Fibroblast of skin of right quadriceps (primary cell): ENCODE measurements at places on chromosomes 4 and X.

DNA sequence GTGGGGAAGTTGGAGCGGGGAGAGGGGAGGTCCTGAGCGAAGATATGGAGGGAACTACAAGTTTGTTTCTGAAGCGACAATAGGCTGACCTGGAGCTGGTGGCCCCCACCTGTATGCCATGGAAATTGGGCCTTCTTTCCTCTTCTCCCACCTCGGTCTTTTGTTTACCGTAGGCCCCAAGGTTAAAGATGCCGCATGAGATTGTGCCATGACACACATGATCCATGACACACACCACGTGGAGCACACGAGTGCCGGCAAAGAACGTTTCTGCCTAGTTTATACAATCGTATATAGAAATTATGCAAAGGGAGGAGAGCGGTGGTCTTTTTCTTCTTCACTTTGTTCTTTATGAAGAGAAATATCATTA is 408 bp downstream of the TMEM33 start:
- DNase-seq, result peak; percentile 2

DNA sequence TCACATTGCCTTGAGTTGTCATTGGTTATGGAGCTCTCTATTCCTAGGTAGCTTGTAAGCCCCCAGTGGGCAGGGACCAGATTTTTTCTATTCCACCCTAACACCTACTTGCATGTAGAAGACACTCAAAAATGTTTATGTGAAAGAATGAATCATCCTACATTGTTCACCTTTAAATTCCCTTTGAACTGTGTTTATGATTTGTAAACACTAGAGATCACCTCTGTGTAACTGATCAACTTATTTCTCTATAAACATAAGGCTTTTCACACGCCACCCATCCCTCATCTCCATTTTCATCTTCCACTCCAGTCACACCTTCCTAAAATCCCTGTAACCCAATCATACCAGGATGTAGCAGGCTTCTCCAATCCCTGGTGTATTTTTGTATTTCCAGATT is 142.6 kb upstream of the LEF1 start:
- no peak for DNase-seq

DNA sequence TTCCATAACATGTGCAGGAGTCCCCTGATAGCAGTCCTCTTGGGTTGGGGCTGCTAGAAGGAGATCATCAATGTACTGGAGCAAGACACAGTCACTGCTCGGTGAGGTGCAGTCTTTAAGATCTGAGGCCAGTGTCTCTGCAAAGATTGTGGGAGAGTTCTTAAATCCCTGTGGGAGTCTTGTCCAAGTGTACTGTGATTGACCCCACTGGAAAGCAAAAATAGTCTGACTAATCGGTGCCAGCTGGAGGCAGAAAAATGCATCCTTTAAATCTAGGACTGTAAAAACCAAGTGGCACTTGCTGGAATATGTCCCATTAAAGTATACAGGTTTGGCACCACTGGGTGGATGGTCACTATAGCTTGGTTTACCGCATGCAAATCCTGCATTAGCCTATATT is 31.1 kb downstream of the SULT1E1 start:
- peak; percentile 7 for DNase-seq

GRCh38 chrX:119273420-119274192 is 37.5 kb downstream of the PGRMC1 start:
- peak; percentile 56 for DNase-seq

DNA sequence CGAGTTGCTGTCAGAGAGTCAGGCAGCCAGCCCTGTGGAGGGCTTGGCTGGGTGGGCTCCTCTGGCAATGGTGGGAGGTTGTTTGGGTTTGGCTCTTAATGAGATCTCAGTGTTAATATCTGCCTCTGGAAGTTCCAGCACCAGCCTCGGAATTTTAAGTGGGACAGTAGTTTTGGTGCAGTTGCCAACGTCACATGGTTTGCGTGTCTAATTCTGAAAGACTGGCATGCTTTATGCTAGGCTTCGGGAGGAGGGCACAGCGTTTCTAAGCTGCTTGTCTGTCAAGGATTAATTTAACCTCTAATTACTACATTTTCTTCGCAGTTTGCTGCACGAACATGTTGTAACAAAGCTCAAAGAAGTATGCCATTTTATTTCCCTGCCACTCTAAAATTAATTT is 9.2 kb downstream of the MAMLD1 start:
- DNase-seq, result no peak

GRCh38 chrX:23387550-23388184 is 53.0 kb downstream of the PTCHD1 start:
- peak; percentile 2 for DNase-seq

DNA sequence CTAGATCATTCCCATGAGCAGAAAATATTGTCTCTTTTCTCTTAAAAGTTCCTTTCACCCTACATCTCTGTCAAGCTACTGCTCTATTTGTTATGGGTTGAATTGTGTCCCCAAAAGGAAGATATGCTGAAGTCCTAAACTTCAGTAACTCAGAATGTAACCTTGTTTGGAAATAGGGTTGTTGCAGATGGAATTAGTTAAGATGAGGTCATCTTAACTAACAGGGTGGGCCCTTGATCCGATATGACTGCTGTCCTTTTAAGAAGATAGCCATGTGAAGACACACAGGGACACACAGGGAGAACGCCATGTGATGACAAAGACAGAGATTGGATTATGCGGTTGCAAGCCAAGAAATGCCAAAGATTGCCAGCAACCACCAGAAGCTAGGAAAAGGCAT is 12.8 kb upstream of the SLC39A8 start:
- DNase-seq, result no peak

GRCh38 chr4:32985256-32985655 is 2265.1 kb downstream of the PCDH7 start:
- DNase-seq, result peak; percentile 46

DNA sequence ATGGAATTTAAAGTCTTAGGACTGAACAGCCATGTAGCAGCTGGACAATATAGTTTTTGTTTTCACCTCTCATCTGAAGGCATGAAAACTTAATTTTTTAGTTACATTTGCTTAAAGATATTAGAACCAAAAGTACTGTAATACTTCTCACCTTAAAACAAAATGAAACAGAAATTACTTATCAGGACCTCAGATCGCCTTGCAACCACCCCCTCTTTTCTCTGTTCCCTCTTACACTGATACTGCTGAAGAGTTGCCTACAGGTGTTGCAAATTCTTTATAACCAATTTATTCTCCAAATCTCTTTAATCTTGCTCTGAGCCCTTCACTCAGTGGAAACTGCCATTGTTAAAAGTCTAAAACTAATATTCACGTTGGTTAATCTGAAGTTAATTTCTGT is 145.0 kb downstream of the SPCS3 start:
- no peak for DNase-seq

GRCh38 chr4:145735827-145736226 is 55.9 kb downstream of the C4orf51 start:
- DNase-seq, result peak; percentile 6

DNA sequence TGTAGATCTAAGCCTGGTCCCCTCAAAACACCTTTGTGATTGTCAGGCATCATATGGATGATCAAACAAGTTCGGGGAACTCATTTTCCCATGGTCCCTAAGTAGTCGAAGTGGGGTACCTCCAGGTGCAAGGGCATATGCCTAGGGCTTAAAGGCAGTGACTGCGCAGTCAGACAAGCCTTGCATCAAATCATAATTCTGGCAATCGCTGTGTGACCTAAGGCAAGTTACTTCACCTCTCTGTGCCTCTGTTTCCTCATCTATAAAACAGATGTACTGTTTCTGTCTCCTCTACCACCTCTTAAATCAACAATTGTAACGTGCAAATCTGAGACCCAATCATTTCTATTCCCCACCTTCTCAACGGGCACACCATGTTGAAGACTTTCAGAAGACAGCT is 1.8 kb downstream of the CD99L2 start:
- no peak for DNase-seq

DNA sequence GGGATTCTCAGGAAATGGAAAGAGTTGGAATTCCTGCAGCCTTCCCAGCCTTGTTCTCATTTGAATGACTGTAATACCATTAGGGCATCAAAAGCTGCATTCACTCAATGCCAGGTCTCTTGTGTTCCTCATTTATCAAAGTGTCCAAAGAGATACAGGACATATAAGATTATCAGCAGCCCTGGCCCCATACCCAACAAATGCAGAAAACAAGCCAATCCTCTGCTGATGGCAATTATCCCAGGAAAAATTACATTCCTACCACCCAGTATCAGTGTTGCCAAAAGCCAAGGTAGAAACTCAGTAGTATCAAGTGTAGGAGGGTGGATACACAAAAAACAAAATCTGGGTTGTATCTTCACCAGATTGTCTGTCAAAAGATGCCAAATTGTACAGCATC is 18.5 kb upstream of the ASB5 start:
- DNase-seq, result no peak

DNA sequence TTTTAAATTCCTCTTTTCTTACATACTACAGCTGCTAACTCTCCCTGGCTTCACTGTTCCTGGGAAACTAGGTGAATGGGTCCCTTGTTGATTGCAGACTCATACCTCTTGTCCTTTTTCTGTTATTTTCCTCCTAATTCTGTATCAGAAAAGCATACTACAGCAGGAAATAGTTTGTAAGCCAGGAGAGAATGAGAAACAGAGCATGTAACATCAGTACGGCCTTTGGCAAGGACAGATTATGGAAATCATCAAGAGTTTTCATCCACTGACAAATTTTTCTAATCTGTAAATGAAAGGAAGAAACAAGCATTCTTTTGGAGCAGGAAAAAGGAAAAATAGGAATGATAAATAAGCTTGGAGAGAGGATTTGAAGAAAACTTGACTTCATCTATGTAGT is 239.2 kb downstream of the ANTXR2 start:
- DNase-seq, result no peak

DNA sequence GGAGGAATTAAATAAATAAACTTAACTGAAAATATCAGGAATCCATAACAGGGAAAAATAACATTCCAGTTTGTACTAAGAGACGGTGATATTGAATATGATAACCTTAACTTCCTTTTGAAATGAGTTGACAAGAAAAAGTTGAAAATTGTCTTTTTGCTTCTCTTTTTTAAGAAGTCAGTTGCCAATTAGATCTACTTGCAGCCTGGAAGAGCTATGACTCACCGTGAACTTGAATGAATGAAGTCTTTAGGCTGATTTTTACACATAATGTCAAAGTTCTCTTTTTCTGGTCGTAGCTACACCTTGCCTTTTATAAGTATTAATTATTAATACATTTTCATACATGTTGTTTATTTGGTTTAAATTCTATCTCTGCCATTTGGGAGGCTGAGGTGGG is 94.4 kb upstream of the HPGD start:
- no peak for DNase-seq

GRCh38 chr4:132502096-132502552 is 647.0 kb upstream of the PCDH10 start:
- no peak for DNase-seq

- DNase-seq, result peak; percentile 66
Observed at GRCh38 chr4:118816538-118817177, 19.3 kb downstream of the SEC24D start.

DNA sequence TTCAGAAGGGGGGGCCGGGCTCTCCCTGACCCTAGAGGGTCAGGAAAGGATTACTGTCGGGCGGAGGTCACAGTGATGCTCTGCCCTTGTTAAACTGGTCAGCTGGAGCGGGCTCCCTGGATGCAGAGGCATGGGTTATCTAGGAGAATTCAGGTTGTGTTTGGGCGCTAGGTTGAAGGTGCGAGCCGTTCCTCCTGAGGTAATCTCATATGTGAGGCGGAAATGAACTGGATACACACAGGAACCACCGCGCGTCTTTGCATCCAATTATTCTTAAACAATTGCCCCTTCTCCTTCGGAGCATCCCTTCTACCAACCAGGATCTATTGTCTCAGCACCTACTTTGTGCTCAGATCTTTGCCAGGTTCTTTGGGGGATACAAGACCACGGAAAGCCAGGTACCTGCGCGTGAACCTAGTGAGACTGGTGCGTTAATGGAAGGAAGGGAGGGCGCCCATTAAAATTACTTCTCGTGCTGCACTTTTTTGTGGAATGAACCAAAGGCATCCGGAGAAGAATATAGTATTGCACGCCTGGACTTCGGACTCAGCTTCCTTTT is 28.4 kb downstream of the HAND2 start:
- no peak for DNase-seq

DNA sequence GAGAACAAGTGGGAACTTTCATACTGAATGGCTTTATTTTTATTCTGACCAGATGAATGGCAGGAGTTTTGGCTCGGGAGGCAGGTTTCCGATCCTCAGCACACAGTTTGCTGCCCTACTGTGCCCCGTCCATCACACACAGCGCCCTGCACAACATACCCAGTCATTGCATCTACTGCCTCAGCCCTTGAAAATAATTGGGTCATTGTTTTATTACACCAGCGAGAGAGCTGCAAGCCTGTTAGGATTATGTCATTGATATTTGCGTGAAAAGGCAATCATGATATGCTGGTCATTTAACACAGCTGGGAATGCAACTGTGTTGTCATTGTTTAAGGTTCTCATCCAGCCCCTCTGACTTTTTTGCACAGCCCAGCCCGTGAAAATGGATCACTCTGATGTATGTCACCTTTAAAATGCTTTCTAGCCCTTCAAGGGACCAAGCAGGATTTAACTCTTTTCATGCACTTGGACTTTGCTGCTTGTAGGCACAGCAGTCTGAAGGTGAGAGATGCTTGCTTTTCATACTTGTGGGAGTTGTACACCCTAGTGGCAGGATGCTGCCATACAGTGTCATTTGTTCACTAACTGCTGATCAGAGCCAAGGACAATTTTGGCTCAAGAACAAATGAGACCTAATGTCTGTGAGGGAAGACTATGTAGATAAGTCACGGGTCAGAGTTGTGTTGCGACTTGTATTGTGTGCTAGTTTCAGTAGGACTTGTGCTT is 62.3 kb downstream of the RTL9 start:
- DNase-seq, result no peak

DNA sequence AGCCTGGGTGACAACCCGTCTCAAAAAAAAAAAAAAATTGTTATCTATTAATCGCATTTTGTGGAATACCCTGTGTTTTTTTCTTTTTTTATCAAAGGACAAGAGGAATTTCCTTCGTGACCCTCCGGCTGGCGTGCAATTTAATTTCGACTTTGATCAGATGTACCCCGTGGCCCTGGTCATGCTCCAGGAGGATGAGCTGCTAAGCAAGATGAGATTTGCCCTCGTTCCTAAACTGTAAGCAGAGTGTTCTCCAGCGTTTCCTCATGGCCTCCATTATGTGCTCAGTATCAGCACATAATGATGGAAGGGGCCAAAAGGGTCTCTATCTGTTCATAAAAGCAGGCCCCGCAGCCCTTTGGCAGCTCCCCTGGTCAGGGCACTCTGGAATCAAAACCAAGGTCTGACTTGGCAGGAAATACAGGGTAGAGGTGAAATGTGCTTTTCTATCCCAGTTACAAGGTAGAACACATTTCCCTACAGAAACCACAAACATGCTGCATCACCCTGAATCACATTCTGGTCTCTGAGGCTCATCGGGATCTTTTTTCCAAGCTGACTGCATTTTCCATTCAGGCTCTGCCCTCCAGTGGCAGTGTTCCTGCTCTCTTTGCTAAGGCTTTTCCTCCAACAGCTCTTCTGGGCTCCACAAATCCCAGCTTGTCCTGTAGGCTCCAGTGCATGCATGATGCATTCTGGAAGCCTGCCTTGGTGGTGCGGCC is 24.4 kb downstream of the SYAP1 start:
- peak; percentile 76 for DNase-seq

- DNase-seq, result peak; percentile 24
Observed at GRCh38 chrX:115367951-115368350, 78.4 kb downstream of the LUZP4 start.

- no peak for DNase-seq
Observed at GRCh38 chr4:124118061-124118460, 594.5 kb downstream of the ANKRD50 start.

GRCh38 chrX:7637066-7637465 is 205.9 kb upstream of the VCX start:
- DNase-seq, result no peak
